ENCODE measurements at places on chromosomes 2 and 18.

DNA sequence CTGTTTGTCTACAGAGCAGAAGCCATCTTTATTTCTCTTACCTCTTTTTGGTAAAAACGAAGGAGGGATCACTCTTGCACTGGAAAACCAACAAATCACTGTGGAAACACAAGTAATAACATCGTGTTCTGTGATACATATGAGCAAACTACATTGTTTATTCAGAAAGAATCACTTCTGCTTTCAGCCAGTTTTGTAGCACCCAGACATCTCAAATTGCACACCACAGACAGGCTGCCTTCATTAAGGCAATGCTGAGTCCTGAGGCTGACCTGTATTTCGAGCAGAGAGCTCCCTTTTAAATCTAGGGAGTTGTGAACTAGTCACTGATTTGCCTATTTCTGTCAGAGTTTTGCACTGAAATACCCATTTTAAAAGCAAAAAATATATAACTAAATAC, 1003.2 kb upstream of the FAM98A start:
- DNase-seq: no peak

- DNase-seq: no peak
Observed at GRCh38 chr18:36942264-36942663, 113.3 kb downstream of the KIAA1328 start.

- DNase-seq: no peak
Observed at GRCh38 chr2:189297446-189297845, 117.9 kb upstream of the COL5A2 start.

GRCh38 chr2:7119132-7119835, 202.1 kb downstream of the RNF144A start:
- DNase-seq: peak; percentile 75

DNA sequence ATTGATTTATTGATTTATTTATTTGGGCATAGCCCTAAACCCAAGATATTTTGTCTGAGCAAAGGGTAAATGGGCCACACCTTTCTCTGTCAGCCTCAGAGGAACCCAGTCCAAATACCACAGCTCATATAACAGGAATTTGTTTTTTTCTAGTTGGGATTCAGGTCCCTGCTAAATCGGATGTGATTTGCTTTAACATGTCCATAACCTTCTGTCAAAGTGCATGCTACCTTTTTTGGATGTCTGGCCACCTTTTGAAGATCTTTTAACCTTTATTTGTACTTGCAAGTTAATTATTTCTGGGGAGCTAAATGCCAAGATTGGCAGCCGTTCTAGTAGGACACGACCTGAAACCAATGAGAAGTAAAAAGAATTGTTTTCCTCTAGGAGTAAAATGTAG, 303.2 kb upstream of the UBE2E3 start:
- no peak for DNase-seq

GRCh38 chr2:48397281-48397680, 132.7 kb upstream of the STON1 start:
- DNase-seq: no peak

DNA sequence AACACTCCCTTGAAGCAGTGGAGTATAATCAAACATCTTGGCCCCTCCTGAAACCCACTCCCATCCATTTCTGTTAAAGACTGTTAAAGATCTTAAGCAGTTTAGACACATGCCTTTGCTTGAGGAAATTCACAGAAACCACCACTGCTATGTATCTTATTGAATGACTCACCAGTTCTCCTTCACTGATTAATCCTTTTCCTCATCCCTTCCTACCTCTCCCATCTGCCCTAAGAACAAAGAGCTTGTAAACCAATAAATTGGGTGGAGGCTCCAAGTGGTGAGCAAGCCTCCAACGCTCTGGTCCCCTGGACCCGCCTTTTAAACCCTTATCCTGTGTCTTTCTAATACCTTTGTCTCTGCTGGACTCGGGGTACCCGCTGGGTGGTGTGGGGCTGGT, 746.1 kb downstream of the LRP1B start:
- DNase-seq: no peak

DNA sequence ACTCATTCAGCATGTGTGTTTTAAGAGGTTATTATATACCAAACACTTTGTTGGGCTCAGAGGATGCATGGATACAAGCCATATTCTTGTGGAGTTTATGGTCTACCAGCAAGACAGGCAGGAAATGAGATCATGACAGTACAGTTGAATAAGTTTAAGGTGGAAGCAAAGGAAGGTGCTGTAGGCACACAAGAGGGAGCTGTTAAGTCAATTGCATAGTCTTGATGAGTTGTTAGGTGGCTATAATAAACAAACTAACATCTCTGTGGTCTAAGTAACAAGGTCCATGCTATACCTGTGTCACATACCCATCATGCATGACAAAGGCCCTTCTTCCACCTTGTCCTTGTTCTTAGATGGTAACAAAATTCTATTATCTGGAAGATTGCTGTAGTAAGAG, 538.3 kb downstream of the CNTNAP5 start:
- DNase-seq: no peak

GRCh38 chr18:250685-251084, 17.2 kb downstream of the THOC1 start:
- DNase-seq: peak; percentile 22

- DNase-seq: no peak
Observed at GRCh38 chr2:49753344-49753985, 599.1 kb upstream of the FSHR start.

DNA sequence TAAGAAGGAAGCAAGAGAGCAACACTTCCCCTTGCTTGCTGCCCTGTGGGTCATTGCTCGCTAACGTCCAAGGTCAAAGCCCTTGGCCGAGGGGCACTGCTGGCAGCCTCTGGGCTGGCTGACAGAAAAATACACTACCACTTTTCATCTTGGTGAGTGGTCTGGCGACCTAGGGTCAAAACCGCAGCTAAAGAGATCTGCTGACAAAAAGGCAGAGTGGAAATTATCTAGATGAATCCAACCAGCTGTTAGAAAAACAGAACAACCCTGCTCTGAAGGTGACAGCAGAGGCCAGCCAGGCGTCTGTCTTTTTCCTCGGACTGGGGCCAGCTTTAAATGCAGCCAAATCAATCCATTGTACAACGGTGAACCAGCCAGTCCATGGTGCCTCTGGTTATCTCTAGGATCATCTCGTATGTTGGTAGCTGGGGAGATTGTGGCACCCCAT, 92.6 kb downstream of the CD8B2 start:
- no peak for DNase-seq

DNA sequence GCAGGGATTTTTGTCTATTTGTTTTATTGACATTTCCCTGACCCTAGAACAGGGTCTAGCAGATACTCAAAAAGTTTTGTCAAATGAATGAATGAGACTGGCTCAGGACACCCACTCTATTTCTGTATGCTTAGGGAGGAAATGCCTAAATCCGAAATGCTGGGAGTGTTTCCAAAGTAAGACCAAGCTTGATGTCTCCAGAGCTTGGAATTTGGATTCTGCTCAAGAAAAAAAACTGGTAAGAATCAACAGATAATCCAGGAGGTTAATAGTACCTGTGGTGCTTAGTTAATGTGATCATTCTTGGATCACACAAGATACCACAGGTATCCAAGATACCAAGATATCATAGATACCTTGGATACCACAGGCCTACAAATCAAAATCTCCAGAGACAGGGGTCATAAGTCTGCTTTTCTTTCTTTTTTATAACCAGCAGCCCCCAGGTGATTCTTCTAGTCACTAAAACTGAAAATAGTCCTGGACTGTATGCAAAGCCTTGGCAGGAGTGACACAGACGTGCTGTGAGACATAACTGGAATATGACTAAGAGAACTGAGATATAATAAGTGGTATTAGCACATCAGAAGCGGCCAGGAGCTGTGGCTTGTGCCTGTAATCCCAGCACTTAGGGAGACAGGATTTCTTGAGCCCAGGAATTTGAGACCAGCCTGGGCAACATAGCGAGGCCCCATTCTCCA, 39.9 kb upstream of the SP3 start:
- no peak for DNase-seq

DNA sequence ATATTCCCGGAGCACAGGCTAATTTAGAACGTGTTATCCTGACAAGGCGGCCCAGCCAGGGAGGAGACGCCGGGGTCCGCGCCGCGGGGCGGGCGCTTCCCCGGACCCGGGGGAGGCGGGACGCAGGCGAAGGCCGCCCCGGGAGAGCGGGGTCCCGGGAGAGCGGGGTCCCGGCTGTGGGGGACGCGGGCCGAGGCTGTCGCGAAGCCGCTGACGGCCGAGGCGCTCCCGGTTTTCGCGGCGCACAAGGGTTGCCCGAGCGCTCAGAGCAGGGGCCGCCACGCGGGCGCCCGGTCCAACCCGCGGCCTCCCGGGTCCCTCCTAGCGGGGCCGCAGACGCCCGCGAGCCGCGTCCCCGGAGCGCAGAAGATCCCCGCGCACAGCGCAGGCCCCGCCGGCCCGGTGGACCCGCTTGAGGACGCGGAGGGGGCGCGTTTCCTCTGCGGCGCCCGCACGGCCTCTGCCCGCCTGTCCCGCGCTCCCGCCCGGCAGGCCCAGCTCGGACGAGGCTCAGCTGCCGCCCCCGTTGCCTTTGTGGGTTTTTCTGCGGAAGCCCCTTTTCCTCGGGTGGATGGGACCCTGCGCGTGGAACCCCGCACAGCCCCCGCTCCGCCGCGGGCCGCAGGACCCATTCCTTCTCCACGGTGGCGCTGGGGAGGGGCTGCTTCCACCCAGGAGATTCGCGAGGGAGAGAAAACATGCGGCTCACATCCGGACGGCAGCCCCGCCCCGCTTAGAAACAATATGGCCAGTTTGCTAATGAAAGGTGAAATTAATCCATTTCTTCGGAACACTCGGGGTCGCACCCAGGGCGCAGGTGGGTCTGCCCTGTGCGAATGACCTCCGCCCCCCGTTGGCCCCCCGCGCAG, 9.6 kb upstream of the KCNG2 start:
- no peak for DNase-seq

DNA sequence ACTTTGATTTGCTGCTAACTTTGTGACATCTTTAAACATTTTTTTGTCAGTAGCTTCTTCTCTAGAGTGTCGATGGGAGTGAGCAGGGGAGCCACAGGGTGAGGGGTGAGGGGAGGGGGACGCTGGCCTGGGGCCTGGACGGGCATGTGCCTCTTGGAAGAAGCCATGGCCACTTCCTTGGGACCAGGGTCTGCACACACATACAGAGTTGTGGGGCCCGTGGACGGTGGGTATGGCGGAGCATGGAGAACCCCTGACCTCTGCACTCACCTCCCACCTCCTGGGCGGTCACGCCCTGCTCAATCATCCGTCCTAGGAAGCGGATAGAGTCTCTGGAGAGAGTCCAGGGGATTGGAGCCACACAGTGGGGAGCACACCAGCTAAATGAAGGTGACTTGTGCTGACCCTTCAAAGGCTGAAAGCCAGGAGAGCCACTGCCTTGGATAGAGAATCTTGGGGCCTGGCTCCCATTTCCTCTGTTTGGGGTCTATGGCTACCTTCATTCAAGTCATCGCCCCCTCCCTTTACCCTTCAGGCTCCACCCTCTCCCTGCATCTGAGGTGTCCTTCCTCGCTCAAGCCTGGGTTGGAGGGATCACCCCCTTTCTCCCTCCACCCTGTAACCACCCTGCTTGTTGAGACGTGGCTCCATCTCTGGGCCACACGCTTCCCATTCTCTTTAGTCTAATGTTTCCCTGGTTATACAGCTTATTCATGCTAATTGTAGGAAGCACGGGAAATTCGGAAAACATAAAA, 63.9 kb upstream of the HAAO start:
- no peak for DNase-seq

DNA sequence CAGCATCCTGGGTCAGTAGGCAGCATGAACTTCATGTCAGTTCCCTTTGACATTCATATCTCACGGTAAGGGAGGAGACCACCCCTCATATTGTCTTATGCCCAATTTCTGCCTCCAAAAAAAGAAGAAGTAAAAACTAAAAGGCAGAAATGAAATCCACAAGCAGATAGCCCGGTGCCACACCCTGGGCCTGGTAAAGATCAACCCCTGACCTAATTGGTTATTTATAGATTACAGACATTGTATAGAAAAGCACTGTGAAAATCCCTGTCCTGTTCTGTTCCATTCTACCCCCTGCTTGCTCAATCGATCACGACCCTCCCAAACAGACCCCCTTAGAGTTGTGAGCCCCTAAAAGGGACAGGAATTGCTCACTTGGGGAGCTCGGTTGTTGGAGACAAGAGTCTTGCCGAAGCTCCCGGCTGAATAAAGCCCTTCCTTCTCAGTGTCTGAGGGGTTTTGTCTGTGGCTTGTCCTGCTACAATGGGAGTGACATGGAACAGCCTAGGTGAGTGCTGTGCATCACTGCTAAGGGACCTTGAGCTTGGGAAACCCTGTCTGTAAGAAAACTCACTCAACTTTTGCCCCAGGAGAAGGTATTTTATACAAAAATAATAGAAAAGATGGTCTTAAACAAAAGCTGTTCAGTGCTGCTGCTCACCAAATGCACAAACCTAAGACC, 11.1 kb downstream of the NDUFV2 start:
- no peak for DNase-seq
